EH (cell line): ENCODE measurements at places on chromosomes 6 and 20.

DNA sequence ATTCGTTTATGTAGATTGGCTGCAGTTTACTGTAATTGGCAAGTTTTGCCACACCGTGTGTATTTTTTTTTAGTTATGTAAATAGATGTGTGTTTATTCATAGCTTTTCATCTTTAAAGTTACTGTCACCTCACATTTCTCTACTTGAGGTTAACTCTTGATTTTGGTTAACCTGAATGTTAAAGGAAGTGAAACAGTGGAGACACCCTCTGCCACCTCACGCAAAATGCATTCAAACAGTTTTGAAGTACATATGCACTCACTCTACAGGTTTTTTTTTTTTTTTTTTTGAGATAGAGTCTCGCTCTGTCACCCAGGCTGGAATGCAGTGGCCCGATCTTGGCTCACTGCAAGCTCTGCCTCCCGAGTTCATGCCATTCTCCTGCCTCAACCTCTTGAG lies 17.7 kb downstream of the OR2A4 start:
- DNase-seq, result no peak

- DNase-seq, result no peak
Measured at GRCh38 chr6:159908979-159909378, 18.2 kb downstream of the MAS1 start.

DNA sequence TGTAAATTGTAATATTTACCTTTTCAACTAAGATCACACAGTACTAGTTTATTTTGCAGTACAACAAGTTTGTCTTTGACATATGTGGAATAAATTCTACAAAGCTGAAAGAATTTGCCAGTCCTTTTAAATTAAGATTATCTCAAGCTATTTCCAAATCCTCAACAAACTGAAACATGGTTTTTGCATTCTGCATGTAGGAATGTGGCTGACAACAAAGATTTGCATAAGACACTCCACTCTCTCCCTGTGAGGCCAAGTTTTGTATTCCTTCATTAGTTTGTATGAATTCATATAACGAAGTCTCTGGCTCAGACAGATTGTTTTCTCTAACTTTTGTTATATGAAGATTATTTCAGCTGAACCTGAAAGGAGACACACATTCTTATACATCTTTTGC lies 124.1 kb upstream of the THEMIS start:
- no peak for DNase-seq

DNA sequence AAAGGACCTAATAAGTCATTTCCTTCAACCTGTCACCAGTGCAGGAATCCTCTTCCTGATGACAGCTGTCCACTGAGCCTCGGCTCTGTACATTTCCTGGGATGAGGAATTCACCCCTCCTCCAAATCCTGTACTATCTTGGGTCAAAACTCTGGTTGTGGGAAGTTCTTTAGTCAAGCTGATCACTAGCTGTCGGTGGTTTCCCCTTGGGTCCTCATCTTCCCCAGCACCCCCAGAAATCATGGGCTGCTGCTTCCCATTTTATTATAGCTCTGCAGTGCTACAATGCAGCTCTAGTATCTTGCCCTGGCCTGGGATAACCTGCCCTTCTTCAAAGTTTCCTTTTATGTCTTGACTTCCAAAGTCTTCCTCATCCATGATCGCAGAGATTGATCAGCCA lies 14.6 kb upstream of the ADA start:
- no peak for DNase-seq

DNA sequence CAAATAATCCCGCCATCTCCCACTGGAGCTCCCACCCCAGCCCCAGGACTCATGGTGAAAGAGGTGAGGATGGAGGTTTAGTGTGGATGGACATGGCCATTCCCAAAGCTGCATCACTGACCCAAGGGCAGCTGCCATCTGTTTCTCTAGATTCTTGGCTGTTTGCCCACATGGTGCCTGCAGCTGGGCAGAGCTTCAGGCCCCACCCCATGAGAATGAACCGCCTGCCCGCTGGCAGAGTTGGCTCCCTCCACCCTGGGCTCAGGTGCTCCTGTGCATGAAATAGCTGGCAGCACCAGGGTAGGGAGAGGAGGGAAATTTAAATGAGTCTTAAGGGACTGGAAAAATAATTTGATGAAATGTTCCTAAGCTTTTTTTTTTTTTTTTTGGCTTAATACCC lies 17.4 kb downstream of the SCML4 start:
- no peak for DNase-seq

DNA sequence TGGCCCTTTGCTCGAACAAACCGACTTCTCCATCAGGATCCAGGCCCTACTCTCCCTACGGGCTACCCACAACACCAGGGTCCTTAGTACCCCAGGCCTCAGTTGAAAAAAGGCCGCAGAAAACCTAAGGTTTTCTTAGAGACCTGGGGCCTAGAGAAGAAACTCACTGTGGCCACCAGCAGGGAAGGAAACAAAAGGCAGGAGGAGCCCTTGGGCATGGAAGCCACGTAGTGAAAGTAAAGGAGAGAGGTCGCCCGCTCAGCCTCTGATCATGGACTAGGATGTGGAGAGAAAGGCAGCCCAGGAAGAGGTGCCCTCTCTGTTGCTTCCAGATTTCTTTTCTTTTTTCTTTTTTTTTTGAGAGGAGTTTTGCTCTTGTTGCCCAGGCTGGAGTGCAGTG lies 31.5 kb downstream of the CPNE5 start:
- no peak for DNase-seq

GRCh38 chr6:34298941-34299340 lies 50.1 kb upstream of the SMIM29 start:
- DNase-seq, result no peak

GRCh38 chr6:148508401-148509041 lies 165.9 kb downstream of the SASH1 start:
- peak; percentile 93 for DNase-seq

DNA sequence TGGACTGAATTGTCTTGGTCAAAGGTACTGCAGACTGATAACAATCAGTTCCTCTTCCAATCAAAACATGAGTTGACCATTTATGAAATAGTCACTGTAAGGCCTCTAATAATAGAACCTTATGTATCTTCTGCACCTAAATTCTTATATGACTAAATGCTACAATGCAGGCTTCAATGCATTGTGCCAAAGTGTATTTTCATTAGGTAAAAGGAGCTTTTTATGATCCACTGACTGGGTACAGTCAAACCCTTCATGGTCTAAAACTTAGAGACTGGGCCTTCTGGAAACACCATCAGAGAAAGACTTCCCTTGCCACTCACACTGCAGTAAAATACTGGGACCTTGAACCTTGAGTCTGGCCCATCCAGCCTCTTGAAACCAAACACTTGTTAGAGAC lies 16.3 kb downstream of the LGSN start:
- no peak for DNase-seq

DNA sequence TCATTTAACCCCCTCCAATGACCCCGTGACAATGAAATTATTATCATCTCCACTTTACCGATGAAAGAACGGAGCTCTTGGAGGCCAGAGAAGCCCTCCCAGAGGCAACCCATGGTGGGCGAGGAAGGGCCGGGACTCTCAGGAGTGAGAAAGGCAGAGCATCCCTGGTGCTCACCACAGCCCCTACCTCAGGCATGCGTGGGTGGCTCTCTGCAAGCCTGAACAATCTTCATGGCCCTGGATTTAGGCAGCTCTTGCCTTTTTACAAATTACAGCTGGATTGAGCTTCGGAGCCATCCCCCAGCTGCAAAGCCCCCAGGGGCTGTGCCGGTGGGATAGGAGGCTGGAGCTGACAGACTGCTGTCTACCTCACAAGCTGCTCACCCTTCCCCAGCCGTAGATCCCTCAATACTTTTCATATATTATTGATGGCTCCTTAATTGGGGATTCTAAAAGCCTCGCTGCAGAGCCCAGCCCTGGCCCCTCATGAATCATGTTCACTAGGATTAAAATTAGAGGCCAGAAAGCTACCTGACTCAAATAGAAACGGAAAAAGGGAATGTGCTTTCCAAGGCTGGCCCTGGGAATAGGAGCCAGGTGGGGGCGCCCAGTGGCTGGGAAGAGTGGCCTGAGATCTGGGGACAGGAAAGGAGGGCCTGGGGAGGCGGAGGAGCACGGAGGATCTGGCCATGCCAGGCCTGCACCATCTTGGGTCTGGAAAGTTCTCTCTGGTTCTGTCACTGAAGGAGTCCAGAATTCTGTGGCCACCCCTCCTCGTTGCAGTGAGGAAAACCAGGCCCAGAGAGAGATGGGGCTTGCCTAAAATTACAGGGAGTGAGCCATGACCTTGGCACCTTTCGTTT lies 29.1 kb downstream of the CPNE5 start:
- DNase-seq, result no peak

- DNase-seq, result peak; percentile 35
Measured at GRCh38 chr6:41497994-41498393, 48.2 kb upstream of the FOXP4 start.

- DNase-seq, result peak; percentile 80
Measured at GRCh38 chr6:43944908-43945767, 175.1 kb downstream of the VEGFA start.

DNA sequence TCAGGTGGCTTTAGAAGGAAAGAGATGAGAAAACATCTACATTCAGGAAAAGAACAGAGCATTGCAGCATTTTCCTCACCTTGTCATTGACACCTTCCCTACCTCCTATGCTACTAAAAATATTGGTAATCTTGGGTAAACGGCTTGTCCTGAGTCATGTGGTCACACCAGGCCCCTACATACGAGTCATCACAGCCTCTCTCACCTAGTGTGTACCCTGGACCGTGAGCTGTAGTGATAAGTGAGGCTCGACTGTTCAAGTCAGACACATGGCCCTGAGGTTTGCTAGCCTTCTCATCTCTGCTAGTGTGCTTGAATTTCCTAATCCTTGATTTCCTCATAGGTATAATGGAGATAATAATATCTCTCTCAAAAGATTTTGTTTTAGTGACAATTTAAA lies 29.6 kb upstream of the TMEM244 start:
- DNase-seq, result no peak

DNA sequence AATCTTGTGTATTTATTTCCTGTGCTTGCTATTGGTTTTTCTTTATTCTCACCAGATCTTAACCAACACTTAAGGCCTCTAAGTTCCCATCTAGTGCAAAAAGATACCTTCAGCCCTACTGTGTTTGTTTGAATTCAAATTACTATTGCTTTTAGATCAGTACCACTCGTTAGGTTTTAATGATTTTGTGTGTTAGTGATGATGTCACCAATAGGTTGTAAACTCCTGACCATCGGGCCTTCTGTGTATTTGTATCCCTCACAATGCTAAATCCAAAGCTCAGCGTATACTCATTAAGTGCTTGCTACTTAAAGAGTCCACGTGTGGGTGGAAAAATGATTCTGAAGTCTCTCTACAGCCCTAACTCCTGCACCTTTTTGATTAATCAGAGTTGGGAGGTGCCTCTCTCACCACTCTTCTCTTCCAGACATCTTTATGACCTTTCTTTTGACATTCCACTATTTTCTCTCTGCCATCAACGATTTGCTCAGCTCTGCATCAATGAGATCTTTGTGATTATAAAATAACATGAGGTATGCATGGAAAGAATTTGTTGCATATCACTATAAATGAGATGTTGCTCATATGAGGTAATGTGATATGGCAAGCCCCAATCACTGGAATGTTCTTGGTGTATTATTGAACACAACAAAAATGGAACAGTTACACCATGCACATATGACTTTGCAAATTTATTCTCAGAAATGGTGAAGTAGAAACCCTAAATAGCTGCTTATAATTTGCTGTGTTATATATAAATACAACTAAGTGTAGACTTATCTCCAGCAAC lies 55.1 kb upstream of the LAMA2 start:
- DNase-seq, result peak; percentile 43

- DNase-seq, result no peak
Measured at GRCh38 chr20:12687476-12687875, 321.3 kb upstream of the SPTLC3 start.

GRCh38 chr6:126419901-126420300 lies 80.0 kb downstream of the CENPW start:
- no peak for DNase-seq

DNA sequence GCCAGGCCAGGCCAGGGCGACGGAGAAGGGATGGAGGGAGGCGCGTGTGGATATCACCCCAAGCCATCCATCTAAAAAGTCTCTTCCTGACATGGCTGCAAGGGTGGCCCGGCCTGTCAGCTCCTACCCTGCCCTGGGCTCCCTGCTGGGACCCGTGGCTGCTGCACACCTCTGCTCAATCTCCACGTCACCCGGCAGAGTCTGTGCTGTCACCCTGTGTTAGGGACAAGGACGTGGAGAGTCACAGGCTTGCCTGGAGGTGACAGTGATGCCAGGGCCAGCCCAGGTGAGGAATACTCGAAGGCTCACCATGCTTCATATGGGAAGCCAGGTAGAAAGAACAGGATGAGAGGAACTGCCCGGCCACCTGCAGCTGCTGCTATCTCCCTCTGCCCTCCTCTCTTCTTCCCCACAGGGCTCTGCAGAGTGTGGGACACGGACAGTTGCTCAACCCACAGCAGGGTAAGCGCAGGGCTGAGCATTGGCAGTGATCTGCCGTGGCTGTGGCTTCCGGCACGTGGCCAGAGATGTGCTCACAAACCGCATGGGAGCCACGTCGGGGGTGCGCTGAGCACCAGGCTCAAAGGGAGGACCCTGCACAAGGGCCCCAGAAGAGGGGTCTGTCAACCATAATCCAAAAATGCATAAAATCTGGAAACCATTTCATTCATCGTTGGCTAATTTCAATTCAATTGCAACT lies 214.3 kb downstream of the DLL1 start:
- DNase-seq, result no peak
